Glutamatergic neuron (in vitro differentiated cells): ENCODE measurements at places on chromosomes 6 and 20. TPM values are rescaled to one million over a fixed set of nuclear protein-coding genes. Genes with fewer than 3 reads are reported as not detected.

DNA sequence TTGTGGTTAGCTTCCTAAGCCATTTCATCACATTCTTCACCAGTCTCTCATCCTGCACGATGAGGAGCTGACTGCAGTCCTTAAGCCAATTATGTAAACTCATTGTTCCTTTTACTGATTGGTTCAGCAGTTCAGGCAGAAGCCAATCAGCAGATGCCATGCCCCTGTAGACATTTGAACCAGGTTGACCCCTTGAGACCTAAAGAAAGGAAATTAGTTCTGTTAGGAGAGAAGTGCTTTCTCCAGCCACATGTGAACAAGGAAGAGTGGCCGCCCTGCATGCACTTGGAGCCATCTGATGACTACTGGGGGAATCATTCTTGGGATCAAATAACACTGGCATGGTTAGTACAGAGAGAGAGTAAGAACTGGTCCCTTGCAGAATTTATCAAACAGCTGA, 535.2 kb upstream of the ID4 start:
- H3K27ac ChIP-seq: no peak overlapping the region
- DNase-seq: no peak
- peaks cover 2% of the 10 kb centered on the region for H3K27me3 ChIP-seq
- peaks cover 3% of the 10 kb centered on the region for H3K36me3 ChIP-seq
- peaks cover 43% of the 10 kb centered on the region for H3K4me1 ChIP-seq
- H3K4me3 ChIP-seq: no peak overlapping the region

GRCh38 chr20:44832724-44833123, 22.4 kb upstream of the RIMS4 start:
- H3K27me3 ChIP-seq: peaks cover 2% of the 10 kb centered on the region
- peak; percentile 87 for DNase-seq
- peaks cover 5% of the 10 kb centered on the region for H3K4me1 ChIP-seq
- H3K36me3 ChIP-seq: peaks cover 6% of the 10 kb centered on the region
- H3K27ac ChIP-seq: peak overlapping the region; percentile 95

Gene GGTLC1
- total RNA-seq: not detected

DNA sequence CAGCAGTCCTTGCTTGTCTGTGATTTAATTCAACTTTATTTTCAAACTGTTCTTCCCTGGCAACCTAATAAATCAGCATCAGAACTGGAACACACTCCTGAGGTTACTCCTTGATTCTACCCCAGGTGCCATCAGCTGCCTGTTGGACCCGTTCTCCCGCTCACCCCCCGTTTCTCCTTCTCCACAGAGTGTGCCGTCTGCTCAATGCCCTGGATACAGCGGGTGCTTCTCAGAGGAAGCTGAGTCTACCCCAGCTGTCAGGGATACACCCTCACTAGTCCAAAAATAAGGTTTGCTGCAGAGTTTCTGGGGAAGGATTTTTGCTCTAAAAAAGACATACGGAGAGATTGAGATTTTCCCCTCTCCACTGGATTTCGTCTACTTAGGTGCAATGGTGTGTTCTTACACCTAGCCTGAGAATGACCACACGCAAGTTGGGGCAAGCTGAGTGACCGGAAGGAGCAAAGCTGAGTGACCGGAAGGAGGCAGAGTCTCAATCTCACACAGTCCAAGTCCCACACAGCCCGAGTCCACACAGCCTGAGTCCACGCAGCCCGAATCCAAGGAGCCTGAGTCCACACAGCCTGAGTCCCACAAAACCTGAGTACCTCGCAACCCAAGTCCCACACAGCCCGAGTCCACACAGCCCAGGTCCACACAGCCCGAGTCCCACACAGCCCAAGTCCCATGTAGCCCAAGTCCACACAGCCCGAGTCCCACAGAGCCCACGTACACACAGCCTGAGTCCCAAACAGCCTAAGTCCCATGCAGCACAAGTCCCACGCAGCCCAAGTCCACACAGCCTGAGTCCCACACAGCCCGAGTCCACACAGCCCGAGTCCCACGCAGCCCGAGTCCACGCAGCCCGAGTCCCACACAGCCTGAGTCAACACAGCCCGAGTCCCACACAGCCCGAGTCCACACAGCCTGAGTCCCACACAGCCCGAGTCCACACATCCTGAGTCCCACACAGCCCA, 58.6 kb upstream of the DACT2 start:
- no peak overlapping the region for H3K4me3 ChIP-seq
- peaks cover 6% of the 10 kb centered on the region for H3K27me3 ChIP-seq
- peaks cover 9% of the 10 kb centered on the region for H3K4me1 ChIP-seq
- no peak overlapping the region for H3K27ac ChIP-seq

DNA sequence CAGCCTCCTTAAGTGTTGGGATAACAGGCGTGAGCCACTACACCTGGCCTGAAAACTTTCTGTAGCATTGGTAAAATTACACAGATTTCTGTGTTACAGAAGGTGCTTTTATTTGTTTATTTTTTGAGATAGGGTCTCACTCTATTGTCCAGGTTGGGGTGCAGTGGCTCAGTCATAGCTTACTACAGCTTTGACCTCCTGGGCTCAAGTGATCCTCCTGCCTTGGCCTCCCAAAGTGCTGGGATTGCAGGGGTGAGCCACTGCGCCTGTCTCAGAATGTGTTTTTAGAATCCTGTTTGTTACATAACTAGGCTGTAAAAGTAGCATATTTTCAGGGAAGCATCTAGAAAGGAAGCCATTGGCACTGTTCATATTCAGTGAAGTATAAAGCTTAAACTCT, 16.9 kb upstream of the BLTP3A start:
- no peak for DNase-seq
- no peak overlapping the region for H3K4me3 ChIP-seq
- no peaks in the 10 kb centered on the region for H3K36me3 ChIP-seq
- no peaks in the 10 kb centered on the region for H3K27me3 ChIP-seq
- H3K27ac ChIP-seq: no peak overlapping the region
- H3K4me1 ChIP-seq: no peaks in the 10 kb centered on the region

DNA sequence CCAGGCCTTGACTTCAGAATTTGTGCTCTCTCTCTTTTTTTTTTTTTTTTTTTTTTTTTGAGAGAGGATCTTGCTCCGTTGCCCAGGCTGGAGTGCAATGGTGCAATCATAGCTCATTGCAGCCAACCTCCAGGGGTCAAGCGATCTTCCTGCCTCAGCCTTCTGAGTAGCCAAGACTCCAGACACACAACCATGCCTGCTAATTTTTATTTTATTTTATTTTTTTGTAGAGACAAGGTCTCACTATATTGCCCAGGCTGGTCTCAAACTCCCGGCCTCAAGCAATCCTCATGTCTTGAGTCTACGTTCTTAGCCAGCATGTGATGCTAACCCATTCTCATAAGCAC, 19.4 kb downstream of the TGM2 start:
- H3K36me3 ChIP-seq: no peaks in the 10 kb centered on the region
- peaks cover 2% of the 10 kb centered on the region for H3K27me3 ChIP-seq
- H3K4me1 ChIP-seq: peaks cover 9% of the 10 kb centered on the region
- DNase-seq: no peak

GRCh38 chr6:16904957-16905356, 143.7 kb upstream of the ATXN1 start:
- H3K27ac ChIP-seq: no peak overlapping the region
- no peaks in the 10 kb centered on the region for H3K27me3 ChIP-seq
- H3K36me3 ChIP-seq: no peaks in the 10 kb centered on the region
- peaks cover 10% of the 10 kb centered on the region for H3K4me1 ChIP-seq
- no peak overlapping the region for H3K4me3 ChIP-seq

Gene PSORS1C2
- total RNA-seq: 0.49 TPM

DNA sequence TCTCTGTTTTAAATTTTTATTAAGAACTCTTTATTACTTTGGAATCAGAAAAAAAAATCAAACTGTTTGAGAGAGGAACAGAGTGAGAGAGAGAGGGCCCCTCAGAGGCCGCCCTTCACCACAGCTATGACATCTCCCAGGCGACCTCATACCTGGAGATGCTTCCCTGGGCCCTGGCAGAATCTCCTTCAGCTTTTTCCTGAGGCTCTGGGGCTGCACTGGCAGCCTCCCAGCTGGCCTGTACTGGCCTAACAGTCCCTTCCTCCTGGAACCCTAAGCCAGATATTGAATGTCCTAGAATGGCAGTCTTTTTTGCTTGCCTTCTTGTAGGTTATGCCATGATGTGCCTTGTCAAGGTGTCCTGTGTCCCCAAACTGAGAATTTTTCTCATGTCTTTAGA, 13.7 kb downstream of the ABHD12 start:
- H3K4me1 ChIP-seq: peaks cover 30% of the 10 kb centered on the region
- no peak for DNase-seq
- H3K4me3 ChIP-seq: no peak overlapping the region
- H3K36me3 ChIP-seq: peaks cover 29% of the 10 kb centered on the region
- H3K27ac ChIP-seq: no peak overlapping the region
- H3K27me3 ChIP-seq: no peaks in the 10 kb centered on the region

Gene MYB
- 0.56 TPM for total RNA-seq
